ENCODE measurements at places on chromosomes 12 and 14.

GRCh38 chr12:12098691-12099015 lies 27.9 kb downstream of the BCL2L14 start:
- DNase-seq: no peak

DNA sequence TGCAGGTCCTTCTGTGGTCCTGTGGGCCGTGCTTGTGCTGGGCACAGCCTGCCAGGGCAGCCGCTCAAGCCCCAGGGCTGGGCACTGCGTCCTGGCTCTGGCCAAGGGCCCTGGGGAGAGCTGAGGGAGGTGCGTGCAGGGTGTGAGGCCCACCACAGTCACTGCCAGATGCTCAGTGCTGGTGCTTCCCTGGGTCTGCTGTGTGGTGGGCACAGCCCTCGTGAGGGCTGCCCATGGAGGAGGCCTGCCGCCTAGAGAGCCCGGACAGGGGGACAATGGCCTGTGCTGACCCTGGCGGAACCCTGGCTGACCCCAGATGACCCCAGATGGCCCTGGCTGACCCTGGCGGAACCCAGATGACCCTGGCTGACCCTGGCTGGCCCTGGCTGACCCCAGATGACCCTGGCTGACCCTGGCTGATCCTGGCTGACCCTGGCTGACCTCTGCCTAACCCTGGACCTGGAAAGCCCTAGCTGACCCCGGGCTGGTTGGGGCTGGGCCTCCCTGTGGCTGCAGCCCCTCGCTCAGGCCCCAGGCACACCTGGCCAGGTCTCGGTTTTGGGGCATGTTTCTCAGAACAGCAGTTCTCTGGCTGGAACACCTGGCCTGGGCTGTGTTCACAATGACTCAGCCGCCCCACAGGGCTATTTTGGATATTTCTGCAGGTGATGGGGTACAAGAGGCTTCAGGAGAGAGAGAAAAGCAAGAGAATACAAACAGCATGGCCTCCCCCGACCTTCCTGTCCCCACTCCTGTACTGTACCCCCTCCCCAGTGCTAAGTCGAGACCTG lies 55.4 kb downstream of the TMEM121 start:
- DNase-seq: no peak

DNA sequence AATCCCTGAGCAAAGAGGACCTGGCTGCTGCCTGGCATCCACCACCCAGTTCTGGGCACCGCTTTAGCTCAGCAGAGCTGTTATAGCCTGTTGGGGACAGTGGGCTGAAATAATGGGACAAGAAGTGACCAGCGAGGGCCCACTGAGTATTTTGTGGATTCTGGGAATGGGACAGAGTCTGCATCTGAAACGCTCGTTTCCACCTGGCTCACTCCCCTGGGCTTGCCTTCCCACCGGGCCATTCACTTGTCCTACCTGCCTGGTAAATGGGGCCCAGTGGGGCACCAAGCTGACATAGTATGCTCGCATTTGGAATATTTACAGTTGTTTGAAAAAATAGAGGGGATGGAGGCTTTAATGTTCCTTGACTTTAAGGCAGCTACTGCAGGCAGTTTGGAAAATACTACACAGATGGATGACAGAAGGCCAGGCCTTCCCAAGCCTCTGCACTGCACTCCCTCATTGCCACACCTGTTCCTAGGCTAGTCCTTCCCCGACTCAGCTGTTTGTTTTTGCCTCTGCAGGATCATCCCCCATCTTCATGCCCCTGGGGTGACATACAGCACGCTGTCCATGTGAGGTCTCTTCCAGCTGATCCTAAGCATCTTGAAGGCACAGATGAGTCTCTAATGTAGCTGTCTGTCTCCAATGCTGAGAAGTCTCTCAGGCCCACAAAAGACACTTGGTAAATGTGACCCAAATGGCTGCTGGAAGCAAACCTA lies 61.3 kb upstream of the DICER1 start:
- DNase-seq: no peak

DNA sequence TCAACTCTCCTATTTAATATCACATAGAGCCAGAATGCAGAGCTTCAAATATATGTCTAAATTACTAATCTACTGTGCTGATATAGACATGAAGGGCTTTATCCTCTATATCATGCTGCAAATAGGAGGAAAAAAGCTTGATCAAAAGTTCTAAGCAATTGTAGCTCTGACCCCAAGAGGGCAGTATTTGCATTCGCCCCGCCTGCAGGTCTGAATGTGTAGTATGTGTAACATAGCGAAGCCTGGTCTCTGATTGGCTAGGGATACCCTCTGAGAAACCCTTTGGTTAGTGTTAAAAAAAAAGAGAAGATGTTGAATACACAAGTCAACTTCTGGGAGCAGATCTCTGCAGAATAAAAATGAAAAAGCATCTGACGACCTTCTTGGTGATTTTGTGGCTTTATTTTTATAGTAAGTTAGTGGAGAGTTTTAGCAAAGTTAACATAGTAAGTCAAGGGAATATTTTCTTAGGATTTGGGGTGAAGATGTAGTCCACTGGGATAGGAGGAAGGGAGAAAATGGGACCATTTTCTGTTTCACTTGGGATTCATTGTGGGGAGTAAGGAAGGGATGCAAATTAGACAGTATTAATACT lies 151.6 kb upstream of the OR4E1 start:
- peak; percentile 71 for DNase-seq

DNA sequence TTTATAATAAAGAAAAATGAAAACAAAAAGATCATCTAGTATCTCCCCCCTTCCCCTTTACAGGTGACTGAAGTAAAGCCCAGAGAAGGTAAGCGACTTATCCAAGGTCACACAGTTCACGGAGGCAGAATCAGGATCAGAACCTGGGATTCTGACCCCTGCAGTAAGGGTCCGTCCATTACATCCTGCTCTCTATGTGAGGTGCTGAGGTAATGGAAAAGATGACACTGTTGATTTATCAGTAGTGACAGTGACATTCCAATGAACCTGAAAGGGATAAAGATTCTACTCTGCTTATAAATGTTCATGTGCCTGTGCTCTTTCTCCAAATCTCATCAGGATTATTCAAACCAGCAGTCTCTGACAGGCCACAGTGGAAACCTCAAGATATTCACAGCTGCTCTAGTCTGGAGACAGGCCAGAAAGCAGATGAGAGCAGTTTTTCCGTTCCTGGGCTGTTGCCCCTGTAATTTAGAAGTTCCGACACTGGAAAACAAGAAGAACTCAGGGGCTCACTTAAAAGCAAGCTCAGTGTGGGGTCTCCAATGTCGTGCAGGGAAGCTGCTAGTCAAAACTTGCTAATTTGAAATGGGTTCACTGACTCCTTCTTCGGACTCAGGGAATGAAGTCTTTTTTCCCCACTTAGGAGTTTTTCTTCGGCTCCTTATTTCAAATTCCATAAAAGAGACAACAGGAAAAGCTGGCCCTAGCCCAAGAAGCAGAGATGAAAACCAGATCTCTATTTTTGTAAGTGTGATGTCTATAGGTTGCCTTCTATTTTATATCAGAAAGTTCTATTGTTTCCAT lies 131.8 kb upstream of the EEA1 start:
- no peak for DNase-seq

DNA sequence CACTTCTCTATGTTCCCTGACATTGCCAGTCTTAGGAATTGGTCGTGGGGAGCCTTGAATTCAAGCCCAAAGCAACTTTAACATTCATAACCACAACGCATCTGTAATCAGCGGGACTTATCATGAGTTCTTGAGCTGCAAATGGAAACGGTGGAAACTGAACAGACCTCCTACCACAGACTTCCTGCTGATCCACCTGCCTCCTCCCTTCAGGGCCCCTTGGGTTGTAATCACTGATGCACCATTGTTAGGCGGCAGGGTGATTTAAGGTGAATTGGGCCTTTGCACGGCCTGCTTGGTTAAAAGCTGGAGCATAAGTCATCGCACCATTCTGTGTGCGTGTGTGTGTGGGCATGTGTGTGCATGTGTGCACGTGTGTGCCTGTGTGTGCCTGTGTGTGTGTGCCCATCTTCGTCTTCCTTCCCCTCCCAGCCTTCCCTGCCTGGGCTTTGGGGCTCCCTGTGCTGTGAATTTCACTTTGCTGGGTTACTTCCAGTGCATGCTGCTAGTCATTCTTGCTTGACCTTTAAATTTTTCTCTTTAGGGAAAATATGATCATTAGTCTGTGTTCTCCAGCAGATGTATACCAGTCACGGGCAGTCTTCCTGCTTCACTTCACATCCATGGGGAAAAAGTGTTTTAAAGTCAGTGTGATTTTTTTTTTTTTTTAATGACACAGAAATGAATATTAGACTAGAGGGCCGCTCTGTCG lies 29.1 kb downstream of the CHST11 start:
- DNase-seq: peak; percentile 63

- peak; percentile 32 for DNase-seq
Observed at GRCh38 chr14:96098309-96098998, 59.3 kb downstream of the C14orf132 start.

- DNase-seq: no peak
Observed at GRCh38 chr12:86261142-86261541, 5.0 kb upstream of the MGAT4C start.
